Astrocyte (in vitro differentiated cells and primary cell): ENCODE measurements at places on chromosomes 4 and X. TPM values are rescaled to one million over a fixed set of nuclear protein-coding genes. Genes with fewer than 3 reads are reported as not detected.

Gene KLHL15
- total RNA-seq, result 6.5 and 7.5 TPM in 2 replicates

- no peaks in the 10 kb centered on the region for H3K4me1 ChIP-seq
- H3K27ac ChIP-seq, result no peak overlapping the region
- no peak overlapping the region for H3K4me3 ChIP-seq
- no peaks in the 10 kb centered on the region for H3K36me3 ChIP-seq
Observed at GRCh38 chr4:87680271-87680670, 30.2 kb downstream of the DMP1 start.

DNA sequence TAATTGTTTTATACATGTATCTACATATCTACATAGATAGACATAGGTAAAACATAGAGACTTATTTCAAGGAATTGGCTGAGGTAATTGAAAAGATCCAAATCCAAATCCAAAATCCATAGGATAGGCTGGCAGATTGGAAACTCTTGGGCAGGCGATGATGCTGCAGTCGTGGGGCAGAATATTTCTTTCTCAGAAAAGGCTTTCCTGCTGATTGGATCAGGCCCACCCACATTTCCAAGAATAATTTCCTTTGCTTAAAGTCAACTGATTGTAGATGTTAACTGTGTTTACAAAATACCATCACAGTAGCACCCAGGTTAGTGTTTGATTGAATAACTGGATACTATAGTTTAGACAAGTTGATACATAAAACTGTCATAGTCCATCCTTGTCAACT, 27.2 kb downstream of the STIM2 start:
- H3K4me1 ChIP-seq, result no peaks in the 10 kb centered on the region
- no peaks in the 10 kb centered on the region for H3K36me3 ChIP-seq
- no peak for DNase-seq
- no peak overlapping the region for H3K27ac ChIP-seq

DNA sequence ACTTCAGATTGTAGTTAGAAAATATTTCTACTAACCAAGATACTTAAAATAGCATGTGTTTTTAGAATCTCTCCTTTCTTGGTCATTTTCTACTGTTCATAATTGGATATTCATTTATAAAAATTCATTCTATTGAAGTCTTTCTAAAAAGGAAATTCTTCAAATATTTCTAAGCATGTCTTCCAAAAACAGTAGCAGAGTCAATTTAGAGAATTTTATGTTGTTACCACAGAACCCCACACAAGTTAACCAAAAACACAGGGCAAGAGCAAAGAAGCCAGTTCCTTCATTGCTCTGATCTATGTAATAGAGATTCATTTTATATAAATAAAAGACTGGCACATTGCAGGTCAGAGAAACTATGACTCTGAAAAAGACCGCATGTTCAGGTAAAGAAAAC, 345.1 kb upstream of the PITX2 start:
- H3K4me3 ChIP-seq, result no peak overlapping the region
- DNase-seq, result no peak
- H3K27me3 ChIP-seq, result no peaks in the 10 kb centered on the region
- no peaks in the 10 kb centered on the region for H3K4me1 ChIP-seq
- H3K36me3 ChIP-seq, result no peaks in the 10 kb centered on the region

DNA sequence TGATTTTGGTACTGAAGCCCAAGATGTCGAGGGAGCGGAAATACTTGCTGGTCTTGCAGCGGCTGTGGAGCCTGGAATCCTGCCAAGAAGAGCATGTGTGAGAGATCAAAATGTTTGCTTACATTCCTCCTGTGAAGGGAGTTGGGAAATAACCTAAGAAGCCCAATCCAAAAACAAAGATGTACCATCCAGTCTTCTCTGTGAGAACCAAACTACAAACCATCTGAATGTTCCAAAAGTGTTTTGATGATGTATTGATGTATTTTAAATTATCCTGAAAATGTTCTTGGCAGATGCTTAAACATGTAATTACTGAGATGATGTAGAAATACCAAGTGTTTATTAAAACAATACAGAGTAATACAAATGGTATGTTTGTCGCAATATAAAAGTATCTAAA, 10.1 kb upstream of the ADH1A start:
- H3K27me3 ChIP-seq, result no peaks in the 10 kb centered on the region
- no peak overlapping the region for H3K4me3 ChIP-seq
- no peaks in the 10 kb centered on the region for H3K36me3 ChIP-seq
